ENCODE measurements at places on chromosomes 6 and 20. TPM values are rescaled to one million over a fixed set of nuclear protein-coding genes. Genes with fewer than 3 reads are reported as not detected.

- no peak for DNase-seq
Observed at GRCh38 chr6:4102687-4103244, 23.8 kb upstream of the FAM217A start.

DNA sequence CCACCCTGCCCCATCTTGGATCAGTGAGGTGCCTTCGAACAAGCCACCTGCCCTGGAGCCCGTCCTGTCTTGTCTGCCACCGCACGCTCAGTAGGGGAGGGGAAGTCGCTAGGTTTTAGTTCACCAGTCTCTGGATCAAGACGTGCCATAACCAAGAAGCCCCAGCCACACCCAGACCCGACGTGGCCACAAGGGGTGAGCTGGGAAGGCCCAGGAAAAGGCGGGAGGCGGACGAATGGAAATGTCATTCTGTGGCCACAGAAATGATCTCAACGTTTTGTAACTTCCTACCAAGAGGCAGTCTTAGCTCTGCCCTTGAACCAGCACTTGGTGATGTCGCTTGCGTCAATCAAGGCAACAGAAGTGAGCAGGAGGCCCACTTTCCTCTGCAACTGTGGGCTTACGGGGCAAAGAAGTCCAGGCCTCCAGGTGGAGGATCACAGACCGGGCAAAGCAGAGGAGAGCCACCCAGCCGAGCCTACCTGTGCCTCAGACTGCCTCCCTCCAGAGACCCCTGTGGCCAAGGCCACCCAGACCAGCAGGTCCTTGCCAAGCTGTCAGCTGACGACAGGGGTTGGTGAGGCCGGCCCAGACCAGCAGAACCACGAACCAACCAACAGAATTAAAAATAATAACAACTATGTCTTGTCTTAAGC is 14.5 kb downstream of the GMEB2 start:
- no peak for DNase-seq

GRCh38 chr6:138106665-138107077 is 548 bp downstream of the PERP start:
- DNase-seq = no peak

GRCh38 chr20:51914758-51915157 is 112.4 kb upstream of the SALL4 start:
- DNase-seq = no peak

DNA sequence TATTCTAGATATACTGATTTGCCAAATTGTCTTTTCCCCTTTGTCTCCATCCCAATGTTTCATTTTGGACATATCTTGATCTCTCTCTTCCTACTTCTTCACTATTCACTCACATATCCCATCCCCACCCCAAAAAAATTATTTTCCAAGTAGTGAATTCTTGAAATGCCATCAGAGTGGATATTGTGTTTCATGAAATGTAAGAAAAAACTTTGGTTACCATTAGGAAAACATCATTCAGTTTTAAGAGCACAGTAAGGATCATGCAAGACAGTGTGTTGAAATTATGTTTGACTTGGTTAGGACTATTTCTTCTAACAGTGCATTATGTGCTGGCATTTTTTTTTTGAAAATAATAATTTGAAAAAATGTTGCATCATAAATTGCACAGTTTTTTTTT is 5.7 kb downstream of the RSPO3 start:
- no peak for DNase-seq

DNA sequence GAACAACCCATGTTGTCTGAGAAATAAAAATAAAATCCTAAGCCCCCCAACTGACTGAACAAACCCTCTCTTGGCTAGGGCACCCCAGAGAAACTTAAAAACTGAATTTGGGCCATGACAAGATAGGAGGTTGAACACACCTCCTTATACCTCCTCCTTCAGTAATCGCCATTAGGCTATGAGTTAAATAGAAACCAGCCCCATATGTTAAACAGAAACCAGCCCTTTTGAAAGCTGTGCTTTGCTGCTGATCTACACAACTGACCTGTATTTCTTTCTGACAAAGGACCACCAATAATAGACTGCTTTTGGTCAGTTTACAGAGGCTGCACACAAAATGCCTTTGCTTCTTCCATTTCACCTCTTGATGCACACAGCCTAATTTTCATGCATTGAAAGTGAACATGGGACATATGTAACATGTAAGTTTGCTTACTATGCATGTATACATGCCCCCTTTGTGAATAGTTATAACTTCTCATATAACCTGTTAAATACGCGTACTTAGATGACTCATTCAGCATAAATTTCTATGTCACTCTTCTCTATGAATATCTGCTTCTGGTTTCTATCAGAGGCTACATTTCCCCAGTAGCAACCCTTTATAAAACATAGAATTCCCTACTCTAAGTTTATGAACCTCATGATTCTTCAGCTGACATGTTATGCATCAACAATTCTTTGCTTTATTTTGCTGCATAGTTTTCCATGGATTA is 462.9 kb downstream of the COL12A1 start:
- DNase-seq = no peak

DNA sequence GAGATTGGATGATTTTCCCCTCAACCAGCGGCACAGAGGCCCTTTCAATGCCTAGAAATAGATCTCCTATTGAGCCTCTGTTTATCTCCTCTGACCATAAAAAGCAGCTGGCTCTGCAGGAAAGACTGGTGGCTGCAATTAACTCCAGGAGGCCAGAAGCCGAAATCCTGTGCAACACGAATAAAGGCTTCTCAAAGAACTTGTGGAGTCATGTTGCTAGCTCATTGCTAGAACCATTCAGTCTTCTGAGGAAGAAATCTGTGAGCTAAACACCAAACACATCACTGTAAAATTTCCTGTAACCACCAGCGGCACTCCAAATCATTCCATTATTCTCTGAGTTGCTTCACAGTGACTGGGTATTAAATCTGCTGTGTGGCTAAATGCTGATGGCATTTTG is 49.1 kb upstream of the TPD52L1 start:
- no peak for DNase-seq

GRCh38 chr6:98636941-98637340 is 197.4 kb upstream of the POU3F2 start:
- no peak for DNase-seq

DNA sequence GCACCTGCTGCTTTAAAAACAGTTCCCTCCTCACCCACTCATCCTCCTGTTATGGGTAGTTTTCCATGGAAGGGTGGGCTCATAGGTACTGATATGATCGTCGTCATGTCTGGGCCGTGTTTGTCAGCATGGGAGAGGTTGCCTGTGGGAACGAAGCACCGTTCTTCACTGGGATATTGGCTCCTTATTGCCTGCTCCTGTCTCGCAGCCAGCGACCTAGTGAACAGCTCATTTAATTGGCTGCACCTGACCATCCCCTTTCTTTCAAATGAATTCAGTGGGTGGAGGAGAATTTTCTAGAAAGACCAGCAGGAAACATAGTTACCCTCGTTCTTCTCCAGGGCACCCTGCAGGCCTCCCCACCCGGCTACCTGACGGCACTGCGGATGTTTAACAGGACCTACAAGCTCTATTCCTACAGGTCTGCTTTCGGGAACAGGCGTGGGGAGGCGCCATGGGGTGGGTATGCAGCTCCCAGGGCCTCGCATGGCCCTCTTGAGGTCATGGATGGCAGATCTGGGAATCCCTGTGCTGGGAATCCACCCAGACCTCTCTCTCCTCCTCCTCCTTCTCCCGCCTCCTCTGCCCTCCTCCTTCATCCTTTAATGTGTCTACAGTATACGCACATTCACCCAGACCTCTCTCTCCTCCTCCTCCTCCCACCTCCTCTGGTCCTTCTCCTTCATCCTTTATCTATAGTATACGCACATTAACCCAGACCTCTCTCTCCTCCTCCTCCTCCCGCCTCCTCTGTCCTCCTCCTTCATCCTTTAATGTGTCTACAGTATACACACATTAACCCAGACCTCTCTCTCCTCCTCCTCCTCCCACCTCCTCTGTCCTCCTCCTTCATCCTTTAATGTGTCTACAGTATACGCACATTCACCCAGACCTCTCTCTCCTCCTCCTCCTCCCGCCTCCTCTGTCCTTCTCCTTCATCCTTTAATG is 21.9 kb downstream of the ENTPD6 start:
- DNase-seq = no peak

- no peak for DNase-seq
Observed at GRCh38 chr20:57685146-57685758, 24.6 kb downstream of the PMEPA1 start.

DNA sequence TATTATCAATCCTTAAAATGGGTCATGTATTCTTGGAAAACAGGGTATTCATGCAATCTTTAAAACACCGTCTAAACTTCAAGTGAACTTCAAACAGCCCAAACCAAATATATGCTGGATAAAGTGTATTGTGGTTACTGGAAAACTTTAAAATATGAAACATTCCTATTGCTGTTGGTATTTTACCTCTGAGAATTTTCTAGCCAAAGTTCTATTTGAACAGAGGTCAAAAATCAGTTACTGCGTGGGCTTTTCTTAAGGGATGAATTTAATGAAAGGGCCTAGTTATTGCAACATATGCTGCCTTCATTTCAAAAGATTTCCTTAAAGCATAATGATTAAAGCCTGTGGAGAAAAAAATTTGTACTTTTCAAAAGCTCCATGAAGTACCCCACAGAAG is 436.0 kb downstream of the PLCB1 start:
- DNase-seq = no peak

- DNase-seq = no peak
Observed at GRCh38 chr20:8433291-8433690, 301.2 kb downstream of the PLCB1 start.

DNA sequence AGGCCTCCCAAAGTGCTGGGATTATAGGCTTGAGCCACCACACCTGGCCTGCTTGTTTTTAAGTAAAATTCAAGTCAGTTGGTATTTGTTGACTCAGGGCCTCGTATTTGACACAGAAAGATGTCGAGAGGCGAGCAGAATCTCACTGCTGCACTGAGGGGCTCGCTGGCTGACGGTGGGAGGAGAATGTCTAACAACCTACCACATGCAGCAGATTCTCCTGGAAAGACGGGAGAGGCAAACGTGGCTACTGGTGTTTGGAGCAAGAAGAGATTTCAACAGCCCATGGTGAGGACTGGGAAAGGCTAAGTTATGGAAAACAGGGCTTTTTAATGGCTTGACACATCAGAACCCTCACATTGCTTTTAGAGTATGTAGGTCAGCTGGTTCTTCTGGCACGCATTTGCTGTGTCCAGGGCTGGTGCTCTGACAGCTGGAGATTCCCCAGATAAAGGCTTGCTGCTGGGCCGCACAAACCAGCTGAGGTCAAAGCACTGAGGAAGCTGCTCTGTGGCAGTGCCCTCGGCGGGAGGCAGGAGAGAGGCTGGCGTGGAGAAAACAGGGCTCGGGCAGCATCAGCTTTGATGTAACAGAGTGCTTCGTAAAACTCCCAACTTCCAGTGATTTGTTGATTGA is 84.2 kb upstream of the FRMD1 start:
- no peak for DNase-seq

GRCh38 chr6:157891544-157892362 is 68.7 kb downstream of the SNX9 start:
- no peak for DNase-seq

GRCh38 chr6:5438922-5439584 is 177.7 kb downstream of the FARS2 start:
- no peak for DNase-seq

The CDH26 gene
- total RNA-seq = 0.63 TPM

The KIF3B gene
- total RNA-seq = 61.6 TPM

The TUBB1 gene
- total RNA-seq = not detected

The SLC22A16 gene
- total RNA-seq = not detected

The C6orf58 gene
- total RNA-seq = not detected

The PRL gene
- not detected for total RNA-seq

All from CD8-positive, alpha-beta memory T cell (primary cell).